CD4-positive, CD25-positive, alpha-beta regulatory T cell (primary cell): ENCODE measurements at places on chromosomes 2 and 18. TPM values are rescaled to one million over a fixed set of nuclear protein-coding genes. Genes with fewer than 3 reads are reported as not detected.

DNA sequence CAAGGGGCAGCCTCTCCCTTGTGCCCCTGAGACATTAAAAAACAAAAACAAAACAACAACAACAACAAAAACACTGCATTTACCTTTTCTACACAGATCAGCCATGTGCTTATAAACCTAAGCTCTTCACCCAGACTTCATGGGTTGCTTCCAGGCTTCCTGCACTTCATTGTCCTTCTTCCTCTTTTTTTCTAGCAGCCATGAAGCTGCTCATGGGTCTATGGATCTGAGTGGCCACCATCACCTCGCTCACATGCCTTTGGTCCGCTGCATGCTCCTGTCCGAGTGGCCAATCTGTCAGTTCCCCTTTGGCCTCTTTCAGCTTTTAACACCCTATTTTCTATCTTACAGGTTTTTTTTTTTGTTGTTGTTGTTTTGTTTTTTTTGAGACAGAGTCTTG, 9.0 kb upstream of the TET3 start:
- DNase-seq, result no peak

DNA sequence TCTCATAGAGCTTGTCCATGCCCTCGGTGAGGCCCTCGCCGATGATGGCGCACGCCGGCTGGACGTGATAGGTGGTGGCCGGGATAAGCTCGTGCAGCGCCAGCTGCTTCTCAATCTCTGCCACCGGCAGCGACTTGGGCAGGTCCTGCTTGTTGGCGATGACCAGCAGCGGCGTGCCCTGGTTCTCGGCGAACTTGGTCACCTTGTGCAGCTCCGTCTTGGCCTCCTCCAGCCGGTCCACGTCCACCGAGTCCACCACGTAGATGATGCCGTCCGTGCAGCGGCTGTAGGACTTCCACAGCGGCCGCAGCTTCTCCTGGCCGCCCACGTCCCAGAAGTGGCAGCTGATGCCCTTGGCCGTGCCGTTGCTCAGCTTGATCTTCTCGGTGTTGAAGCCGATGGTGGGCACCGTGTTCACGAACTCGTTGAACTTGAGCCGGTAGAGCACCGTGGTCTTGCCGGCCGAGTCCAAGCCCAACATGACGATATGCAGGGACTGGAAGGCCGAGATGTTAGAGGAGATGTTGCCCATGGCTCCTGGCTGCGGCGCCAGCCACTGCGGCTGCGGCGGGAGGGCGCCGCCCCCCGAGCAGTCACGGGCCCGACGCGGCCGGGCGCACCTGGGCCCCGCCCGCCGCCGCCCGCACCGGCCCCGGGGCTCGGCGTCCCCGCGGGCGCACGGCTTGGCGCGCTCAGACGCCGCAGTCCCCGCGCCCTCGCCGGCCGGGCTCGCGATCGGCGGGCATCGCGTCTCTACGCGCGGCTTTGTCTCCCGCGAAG, 636 bp downstream of the ARL4C start:
- DNase-seq, result peak; percentile 81

DNA sequence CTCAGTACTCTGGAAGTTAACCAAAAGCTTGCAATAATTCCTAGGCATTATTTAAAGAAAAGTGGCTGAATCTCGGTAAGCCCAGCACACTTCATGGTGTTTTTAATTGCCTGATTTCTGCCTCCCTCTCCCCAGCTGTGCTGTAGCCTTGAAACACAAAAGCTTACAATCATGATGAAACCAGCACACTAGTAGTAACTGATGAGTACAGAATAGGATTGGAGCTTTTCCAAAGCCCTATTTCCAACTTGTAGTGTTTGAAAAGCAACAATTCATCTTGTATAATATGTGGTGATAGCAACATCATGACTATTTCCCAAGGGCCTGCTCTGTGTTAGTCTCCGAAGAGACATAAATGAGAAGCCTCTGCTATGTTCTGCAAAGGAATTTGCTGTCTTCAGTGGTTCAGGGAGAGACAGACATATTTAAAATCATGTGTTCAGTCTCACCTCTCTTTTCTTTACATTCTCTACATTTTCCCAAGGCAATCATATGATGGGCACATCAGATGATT, 1015.0 kb downstream of the BCL11A start:
- no peak for DNase-seq

GRCh38 chr2:149410701-149411484, 80.5 kb downstream of the LYPD6 start:
- no peak for DNase-seq

The SPP2 gene
- total RNA-seq, result not detected

DNA sequence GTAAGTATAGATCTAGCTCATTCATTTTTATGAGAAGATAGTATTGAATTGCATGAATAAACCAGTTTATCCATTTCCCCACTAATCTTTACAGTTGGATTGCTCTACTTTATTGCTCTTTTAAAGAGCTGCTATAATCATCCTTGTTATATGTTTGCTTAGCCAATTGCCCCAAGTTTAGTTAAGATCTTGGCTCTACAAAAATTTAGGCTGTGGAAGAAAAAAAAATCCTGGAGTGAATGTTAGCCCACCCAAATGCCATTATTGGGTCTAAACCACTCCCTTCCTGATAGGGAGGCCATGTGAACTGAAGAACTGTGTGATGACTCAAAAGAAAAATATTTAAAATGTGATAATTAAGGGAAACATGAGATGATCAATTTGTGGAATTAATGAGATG, 2.9 kb downstream of the ALS2 start:
- DNase-seq, result no peak
